ENCODE measurements at places on chromosomes 13 and 19. TPM values are rescaled to one million over a fixed set of nuclear protein-coding genes. Genes with fewer than 3 reads are reported as not detected.

HNRNPA1L2 gene
- polyA plus RNA-seq: 1.5 TPM

PSG3 gene
- not detected for polyA plus RNA-seq

SIGLEC5 gene
- not detected for polyA plus RNA-seq

ATG4D gene
- not detected for polyA plus RNA-seq

CYP4F8 gene
- not detected for polyA plus RNA-seq

CBLC gene
- polyA plus RNA-seq: not detected

HTR2A gene
- 11.6 TPM for polyA plus RNA-seq

ZNF223 gene
- polyA plus RNA-seq: 9.5 TPM

FUZ gene
- 6.8 TPM for polyA plus RNA-seq

CDC42EP5 gene
- polyA plus RNA-seq: not detected

BST2 gene
- not detected for polyA plus RNA-seq

STOML3 gene
- not detected for polyA plus RNA-seq

PRR36 gene
- polyA plus RNA-seq: 0.87 TPM

SOX1 gene
- 2.4 TPM for polyA plus RNA-seq

ZNF524 gene
- polyA plus RNA-seq: not detected

CDC16 gene
- 52.4 TPM for polyA plus RNA-seq

Measured in Purkinje cell (primary cell).